ENCODE measurements at places on chromosomes 4 and X.

DNA sequence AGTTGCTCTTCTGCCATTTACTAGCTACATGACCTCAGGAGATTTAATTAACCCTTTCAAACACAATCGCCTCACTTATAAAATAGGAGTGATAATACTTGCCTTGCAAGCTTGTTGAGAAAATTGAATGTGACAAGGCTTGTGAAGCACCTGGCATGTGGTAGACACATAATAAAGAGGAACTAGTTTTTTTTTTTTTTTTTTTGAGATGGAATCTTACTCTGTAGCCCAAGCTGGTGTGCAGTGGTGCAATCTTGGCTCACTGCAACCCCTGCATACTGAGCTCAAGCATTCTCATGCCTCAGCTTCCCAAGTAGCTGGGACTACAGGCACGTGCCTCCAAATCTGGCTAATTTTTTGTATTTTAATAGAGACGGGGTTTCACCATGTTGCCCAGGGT, 73.7 kb upstream of the STIM2 start:
- no peaks in the 10 kb centered on the region for H3K27me3 ChIP-seq
- no peaks in the 10 kb centered on the region for H3K36me3 ChIP-seq
- no peak overlapping the region for H3K27ac ChIP-seq
- H3K4me3 ChIP-seq = no peak overlapping the region
- H3K4me1 ChIP-seq = peaks cover 8% of the 10 kb centered on the region

DNA sequence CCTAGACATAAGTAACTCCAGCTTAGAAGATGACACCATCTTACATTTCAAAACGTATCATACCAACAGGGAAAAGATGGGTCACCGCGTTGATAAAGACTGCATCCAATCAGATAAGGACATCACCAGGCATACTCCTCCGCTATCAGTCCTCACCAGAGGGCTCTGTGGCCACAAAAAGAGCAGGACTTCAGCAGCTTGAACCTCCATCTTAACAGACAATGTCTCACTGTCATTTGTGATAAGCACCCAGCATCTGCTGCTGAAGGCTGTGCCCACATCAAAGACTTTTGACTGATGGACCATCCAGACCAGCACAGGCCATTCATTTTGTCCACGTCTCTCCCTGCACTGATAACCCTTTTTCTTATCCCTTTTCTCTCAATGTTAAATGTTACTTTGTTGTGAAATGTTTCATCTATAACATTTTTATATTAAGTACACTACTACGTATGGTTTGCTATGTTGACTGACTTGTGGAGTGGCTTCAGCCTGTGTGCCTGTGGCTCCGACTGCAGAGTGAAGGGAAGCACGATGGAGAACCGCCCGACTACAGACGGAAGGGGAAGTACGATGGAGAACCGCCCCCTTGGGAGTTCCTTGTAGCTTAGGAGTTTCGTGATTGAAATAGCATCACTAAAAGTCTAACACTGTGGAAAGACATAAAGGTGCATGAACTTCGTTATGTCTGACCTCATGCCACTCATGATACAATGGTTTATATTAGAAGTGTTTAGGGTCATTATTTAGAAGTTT, 595.4 kb upstream of the AGA start:
- no peaks in the 10 kb centered on the region for H3K27me3 ChIP-seq
- DNase-seq = no peak
- no peak overlapping the region for H3K4me3 ChIP-seq
- H3K4me1 ChIP-seq = no peaks in the 10 kb centered on the region

GRCh38 chrX:17812763-17813162, 48.3 kb downstream of the RAI2 start:
- H3K36me3 ChIP-seq = no peaks in the 10 kb centered on the region
- no peaks in the 10 kb centered on the region for H3K27me3 ChIP-seq
- no peak for DNase-seq
- H3K27ac ChIP-seq = no peak overlapping the region
- H3K4me3 ChIP-seq = no peak overlapping the region

GRCh38 chr4:60581919-60582536, 618.1 kb upstream of the ADGRL3 start:
- H3K27me3 ChIP-seq = no peaks in the 10 kb centered on the region
- no peak for DNase-seq
- no peak overlapping the region for H3K27ac ChIP-seq
- H3K4me1 ChIP-seq = no peaks in the 10 kb centered on the region
- no peaks in the 10 kb centered on the region for H3K36me3 ChIP-seq

DNA sequence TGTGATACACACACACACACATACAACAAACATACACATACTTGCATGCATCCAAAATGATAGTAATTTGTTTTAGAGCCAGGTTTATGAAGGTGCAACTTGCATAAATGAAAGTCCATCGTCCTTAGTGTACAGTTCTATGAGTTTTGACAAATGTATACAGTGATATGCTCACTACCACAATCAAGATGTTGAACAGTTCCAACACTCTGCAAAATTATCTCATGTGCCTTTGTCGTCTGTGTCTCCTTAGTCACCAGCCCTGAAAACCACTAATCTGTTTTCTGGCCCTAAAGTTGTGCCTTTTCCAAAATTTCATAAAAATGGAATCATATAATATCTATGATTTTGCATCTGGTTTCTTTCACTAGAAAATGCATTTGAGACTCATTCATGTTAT, 67.8 kb upstream of the ANXA3 start:
- no peak overlapping the region for H3K4me3 ChIP-seq
- H3K27me3 ChIP-seq = no peaks in the 10 kb centered on the region
- H3K27ac ChIP-seq = no peak overlapping the region
- no peak for DNase-seq
- H3K4me1 ChIP-seq = no peaks in the 10 kb centered on the region

GRCh38 chr4:125484912-125485311, 170.2 kb downstream of the FAT4 start:
- H3K4me1 ChIP-seq = no peaks in the 10 kb centered on the region
- H3K4me3 ChIP-seq = no peak overlapping the region
- H3K27me3 ChIP-seq = no peaks in the 10 kb centered on the region

GRCh38 chrX:118038614-118039365, 77.8 kb downstream of the KLHL13 start:
- no peaks in the 10 kb centered on the region for H3K27me3 ChIP-seq
- H3K4me1 ChIP-seq = no peaks in the 10 kb centered on the region
- H3K36me3 ChIP-seq = no peaks in the 10 kb centered on the region
- no peak for DNase-seq
- no peak overlapping the region for H3K4me3 ChIP-seq
- H3K27ac ChIP-seq = no peak overlapping the region

DNA sequence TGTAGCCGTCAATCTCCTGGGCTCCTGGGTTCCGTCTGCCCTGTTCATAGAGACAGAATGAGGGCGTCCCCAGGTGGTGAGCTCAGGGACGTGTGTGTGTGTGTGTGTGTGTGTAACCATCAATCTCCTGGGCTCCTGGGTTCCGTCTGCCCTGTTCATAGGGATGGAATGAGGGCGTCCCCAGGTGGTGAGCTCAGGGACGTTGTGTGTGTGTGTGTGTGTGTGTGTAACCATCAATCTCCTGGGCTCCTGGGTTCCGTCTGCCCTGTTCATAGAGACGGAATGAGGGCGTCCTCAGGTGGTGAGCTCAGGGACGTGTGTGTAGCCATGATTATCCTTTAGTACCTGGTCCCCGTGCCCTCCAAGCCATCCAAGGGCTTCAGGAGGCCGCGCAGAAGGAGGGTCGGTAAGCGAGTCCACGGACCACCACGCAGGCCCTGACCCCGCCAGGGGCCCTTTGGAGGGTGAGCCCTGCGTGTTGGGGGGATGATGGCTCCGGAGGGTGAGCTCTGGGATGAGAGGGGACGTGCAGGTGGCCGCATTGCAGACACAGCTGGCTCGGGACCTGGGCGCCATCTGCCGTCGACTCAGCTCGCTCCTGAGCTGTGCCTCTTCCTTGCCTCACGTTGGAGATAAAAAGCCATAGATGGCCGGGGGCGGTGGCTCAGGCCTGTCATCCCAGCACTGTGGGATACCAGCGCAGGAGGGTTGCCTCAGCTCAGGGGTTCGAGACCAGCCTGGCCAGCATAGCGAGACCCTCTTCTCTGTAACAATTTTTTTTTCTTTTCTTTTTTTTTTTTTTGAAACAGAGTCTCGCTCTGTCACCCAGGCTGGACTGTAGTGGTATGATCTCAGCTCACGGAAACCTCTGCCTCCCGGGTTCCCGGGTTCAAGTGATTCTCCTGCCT, 5.4 kb upstream of the GTPBP6 start:
- no peak overlapping the region for H3K27ac ChIP-seq
- no peak overlapping the region for H3K4me3 ChIP-seq

GRCh38 chrX:16834806-16835205, 35.4 kb downstream of the RBBP7 start:
- H3K27ac ChIP-seq = no peak overlapping the region
- no peaks in the 10 kb centered on the region for H3K4me1 ChIP-seq
- no peak overlapping the region for H3K4me3 ChIP-seq
- H3K36me3 ChIP-seq = no peaks in the 10 kb centered on the region
- H3K27me3 ChIP-seq = no peaks in the 10 kb centered on the region

DNA sequence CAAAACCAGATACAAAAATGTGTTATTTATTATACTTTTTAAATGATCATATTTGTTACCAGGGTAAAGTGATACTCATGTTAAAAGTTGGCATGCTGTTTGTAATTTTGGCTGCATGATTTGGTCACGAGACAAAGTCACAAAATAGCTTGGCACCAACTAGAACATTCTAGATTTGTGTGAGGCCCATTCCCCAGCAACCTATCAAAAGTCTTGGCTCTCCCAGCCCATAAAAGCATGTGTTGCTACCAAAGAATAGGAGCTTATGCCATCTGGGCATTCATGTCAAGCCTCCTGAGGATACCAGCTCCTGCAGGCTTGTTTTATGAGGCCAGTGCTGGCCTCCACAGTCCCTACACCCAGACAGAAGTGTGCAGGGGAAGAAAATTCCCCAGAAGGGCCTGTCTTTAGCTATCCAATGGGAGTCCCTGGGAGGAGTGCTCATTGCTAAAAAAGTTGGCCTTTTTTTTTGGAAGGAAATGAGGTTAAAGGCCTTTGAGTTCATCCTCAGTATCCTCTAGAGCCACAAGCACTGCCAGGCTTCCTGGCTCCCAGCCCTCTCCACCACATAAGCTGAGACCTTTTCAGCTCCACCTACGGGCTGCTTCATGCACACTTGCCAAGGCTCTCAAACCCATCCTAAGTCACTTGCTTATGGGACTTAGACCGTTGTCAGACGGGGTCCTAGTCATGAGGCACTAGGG, 211.9 kb upstream of the EOLA2 start:
- no peaks in the 10 kb centered on the region for H3K4me1 ChIP-seq
- H3K27ac ChIP-seq = no peak overlapping the region
- H3K4me3 ChIP-seq = no peak overlapping the region

GRCh38 chr4:134326866-134327265, 125.3 kb upstream of the PABPC4L start:
- no peaks in the 10 kb centered on the region for H3K36me3 ChIP-seq
- no peaks in the 10 kb centered on the region for H3K27me3 ChIP-seq
- H3K4me3 ChIP-seq = no peak overlapping the region
- H3K27ac ChIP-seq = no peak overlapping the region

GRCh38 chr4:163768014-163768413, 273.5 kb downstream of the TMA16 start:
- no peaks in the 10 kb centered on the region for H3K36me3 ChIP-seq
- no peaks in the 10 kb centered on the region for H3K4me1 ChIP-seq
- DNase-seq = no peak
- H3K27ac ChIP-seq = no peak overlapping the region

GRCh38 chr4:153788413-153789276, at the start of gene SFRP2:
TSS of gene SFRP2 (minus strand) at chr4:153789083. CDS start at chr4:153788835, 248 bp downstream.
- no peak within 1 kb of the TSS for H3K27ac ChIP-seq
- H3K4me3 ChIP-seq = peak within 1 kb of the TSS; percentile 45
- H3K27me3 ChIP-seq = no peaks in the 10 kb centered on the region
- H3K4me1 ChIP-seq = peaks cover 2% of the 10 kb centered on the region
- peak; percentile 58 for DNase-seq
- no peaks in the 10 kb centered on the region for H3K36me3 ChIP-seq

GRCh38 chrX:68978655-68979054, 149.8 kb downstream of the EFNB1 start:
- H3K4me1 ChIP-seq = peaks cover 3% of the 10 kb centered on the region
- no peaks in the 10 kb centered on the region for H3K36me3 ChIP-seq
- no peak overlapping the region for H3K27ac ChIP-seq
- no peak overlapping the region for H3K4me3 ChIP-seq

GRCh38 chrX:50700921-50701320, 113.1 kb downstream of the SHROOM4 start:
- no peak for DNase-seq
- H3K27me3 ChIP-seq = no peaks in the 10 kb centered on the region
- H3K27ac ChIP-seq = no peak overlapping the region
- no peaks in the 10 kb centered on the region for H3K36me3 ChIP-seq

DNA sequence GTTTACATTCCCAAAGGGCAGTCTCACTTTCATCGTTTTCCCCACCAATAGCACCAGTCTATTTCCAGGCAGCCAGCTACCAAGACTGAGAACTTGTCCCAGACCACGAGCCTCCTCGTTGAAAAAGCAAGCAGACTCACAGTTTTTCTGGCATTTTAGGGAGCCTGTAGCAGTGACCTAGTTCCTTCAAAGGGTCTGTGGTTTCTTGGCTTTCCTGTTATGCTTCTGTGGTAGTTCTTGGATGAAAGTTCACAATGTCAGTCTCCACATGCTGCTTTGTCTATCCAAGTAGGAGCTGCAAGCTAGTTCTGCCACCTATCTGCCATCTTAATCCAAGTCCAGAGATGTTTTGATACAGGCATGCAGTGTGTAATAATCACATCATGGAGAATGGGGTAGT, 151.6 kb upstream of the ZC4H2 start:
- no peaks in the 10 kb centered on the region for H3K4me1 ChIP-seq
- no peaks in the 10 kb centered on the region for H3K27me3 ChIP-seq
- no peak for DNase-seq
- no peak overlapping the region for H3K27ac ChIP-seq

DNA sequence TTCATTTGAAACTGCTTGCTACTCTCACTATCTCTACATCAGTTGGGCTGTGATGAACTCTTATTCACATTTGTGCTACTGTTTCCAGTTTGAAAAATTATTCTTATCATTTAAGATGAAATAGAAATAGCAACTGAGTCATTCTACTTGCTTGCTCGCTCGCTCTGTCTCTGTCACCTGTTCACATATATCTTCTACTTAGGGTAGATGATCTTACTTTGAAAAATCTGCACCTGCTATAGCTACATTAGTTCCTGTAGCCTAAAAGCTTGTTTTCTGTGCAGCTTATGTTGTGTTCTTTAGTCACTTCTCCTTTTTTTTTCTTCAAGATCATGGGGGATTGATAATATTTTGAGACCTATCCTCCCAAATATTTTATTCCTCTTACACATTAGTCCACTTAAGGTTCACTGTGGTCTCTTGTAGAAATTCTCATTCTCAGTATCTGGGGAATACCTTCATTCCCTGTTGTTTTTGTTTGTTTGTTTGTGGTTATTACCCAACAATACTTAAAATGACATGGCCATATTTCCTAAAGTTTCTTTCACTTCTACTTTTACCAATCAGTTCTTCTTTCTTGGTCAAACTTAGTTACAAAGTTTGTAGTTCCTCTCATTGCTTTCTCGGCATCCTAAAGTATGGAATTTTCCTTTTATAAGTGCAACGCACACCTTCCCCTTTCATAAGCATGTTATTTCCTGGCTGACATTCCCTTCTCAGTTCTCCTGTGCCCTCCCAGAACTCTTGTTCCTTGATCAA, 36.5 kb downstream of the CLCN5 start:
- no peaks in the 10 kb centered on the region for H3K4me1 ChIP-seq
- H3K27me3 ChIP-seq = no peaks in the 10 kb centered on the region
- no peak overlapping the region for H3K4me3 ChIP-seq
- H3K27ac ChIP-seq = no peak overlapping the region

GRCh38 chr4:107989162-107989536, 540 bp upstream of the HADH start:
- peaks cover 5% of the 10 kb centered on the region for H3K4me1 ChIP-seq
- DNase-seq = no peak
- H3K27ac ChIP-seq = peak overlapping the region; percentile 93

- H3K4me3 ChIP-seq = no peak overlapping the region
- no peaks in the 10 kb centered on the region for H3K27me3 ChIP-seq
- DNase-seq = no peak
- no peaks in the 10 kb centered on the region for H3K36me3 ChIP-seq
Measured at GRCh38 chr4:100098681-100099080, 91.6 kb downstream of the DDIT4L start.

Data from aorta (tissue), 5 donors.